ENCODE measurements at places on chromosomes 2 and 18.
A peak's percentile ranks its signal among the peaks of the same experiment; 100 is the strongest.

GRCh38 chr18:36905571-36905970 is 76.6 kb downstream of the KIAA1328 start:
- no peak for DNase-seq

- DNase-seq: no peak
These were observed 2786.5 kb downstream of the RPIA start for GRCh38 chr2:91477731-91478672.

GRCh38 chr2:185807351-185807750 is 68.7 kb downstream of the FSIP2 start:
- DNase-seq: no peak

- no peak for DNase-seq
These were observed 16.5 kb upstream of the EVA1A start for GRCh38 chr2:75577280-75577679.

DNA sequence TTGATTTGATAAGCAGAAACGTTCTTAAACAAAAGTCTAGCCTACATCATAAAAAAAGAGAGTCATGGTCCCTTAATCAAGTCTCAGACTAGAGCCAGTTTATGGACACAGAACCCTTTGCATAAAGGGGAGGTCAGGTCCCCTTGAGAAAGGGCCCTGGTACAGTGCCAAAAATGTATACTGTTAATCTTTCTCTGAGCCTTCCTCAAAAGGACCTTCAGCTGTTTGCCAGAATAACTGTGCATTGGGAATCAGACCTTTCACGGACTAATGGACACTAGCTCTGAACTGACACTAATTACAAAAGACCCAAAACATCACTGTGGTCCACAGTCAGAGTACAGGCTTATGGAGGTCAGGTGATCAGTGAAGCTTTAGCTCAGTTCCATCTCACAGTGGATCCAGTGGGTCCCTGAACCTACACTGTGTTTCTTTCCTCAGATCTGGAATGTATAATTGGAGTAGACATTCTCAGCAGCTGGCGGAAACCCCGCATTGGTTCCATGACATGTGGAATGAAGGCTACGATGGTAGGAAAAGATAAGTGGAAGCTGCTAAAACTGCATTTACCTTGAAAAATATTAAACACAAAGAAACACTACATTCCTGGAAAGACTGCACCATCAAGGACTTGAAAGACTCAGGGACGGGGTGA is 151.4 kb downstream of the TMEFF2 start:
- no peak for DNase-seq

- DNase-seq: no peak
These were observed 199.6 kb downstream of the VAPA start for GRCh38 chr18:10113121-10114022.

DNA sequence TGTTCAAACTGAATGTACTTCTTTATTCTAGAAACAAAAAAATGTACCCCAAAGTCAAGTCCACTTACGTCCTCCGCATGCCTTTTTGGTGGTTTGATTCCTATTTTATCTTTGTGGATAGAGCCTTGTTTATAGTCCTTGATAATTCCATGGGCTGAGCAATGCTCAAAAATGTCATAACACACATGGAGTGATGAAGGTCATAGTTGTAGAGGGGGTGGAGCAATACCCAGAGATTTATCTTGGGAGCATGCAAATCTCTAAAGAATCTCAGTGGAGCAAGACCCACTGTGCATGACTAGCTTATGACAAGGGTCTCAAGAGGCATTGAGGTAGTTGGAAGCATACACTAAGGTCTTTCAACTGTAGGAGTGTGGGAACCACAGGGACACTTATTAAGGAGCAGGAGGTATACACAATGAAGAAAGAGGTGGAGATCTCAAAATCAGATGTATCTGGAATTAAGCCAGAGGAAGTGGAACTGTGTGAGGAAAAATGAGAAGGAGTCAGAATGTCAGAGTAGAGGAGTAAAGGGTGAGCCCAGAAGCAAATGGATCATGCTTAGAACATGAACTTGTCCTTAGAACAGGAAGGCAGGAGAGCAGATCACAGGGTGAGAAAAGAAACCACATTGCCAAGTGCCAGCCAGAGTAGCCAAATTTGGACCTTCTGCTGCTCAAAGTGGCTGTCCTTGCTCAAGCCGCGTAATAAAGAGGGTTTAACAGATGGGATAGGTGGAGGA is 68.1 kb upstream of the STK39 start:
- no peak for DNase-seq

- no peak for DNase-seq
These were observed 2.5 kb upstream of the GPR39 start for GRCh38 chr2:132414081-132414480.

GRCh38 chr2:75497256-75497655 is 63.5 kb downstream of the EVA1A start:
- no peak for DNase-seq

- DNase-seq: no peak
These were observed 33.3 kb upstream of the RMP24 start for GRCh38 chr18:35939138-35939537.

DNA sequence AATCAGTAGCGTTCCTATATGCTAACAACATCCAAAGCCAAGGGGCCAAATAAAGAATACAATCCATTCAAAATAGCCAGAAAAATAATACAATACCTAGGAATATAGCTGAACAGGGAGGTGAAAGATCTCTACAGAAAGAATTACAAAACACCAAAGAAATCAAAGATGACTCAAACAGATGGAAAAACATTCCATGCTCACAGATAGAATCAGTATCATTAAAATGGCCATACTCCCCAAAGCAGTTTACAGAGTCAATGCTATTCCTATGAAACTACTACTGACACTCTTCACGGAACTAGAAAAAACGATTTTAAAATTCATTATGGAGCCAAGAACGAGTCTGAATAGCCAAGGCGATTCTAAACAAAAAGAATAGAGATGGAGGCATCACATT is 57.4 kb downstream of the CCBE1 start:
- no peak for DNase-seq

- no peak for DNase-seq
These were observed 51.4 kb upstream of the RIOK3 start for GRCh38 chr18:23401400-23402347.

DNA sequence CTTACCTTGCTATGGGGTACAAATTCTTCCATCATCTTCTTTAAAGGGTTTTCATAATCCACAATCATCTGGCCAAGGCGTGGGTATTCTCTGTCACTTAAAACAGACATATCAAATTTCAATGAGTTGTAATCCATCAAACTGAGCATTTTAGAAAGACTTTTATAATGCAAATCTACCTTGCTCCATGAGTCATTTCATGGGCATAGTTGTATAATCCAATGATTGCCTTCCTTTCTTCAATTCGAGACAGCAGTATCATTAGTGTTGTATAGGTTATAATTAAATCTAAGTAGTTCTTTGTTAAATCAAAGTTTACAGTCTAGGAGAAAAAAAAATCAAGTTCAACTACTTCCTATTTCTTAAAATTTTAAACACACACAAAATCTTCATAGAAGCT is 36.3 kb downstream of the NCKAP1 start:
- no peak for DNase-seq

- DNase-seq: no peak
These were observed 21.8 kb downstream of the PDE1A start for GRCh38 chr2:182404975-182405561.

- no peak for DNase-seq
These were observed 20.2 kb downstream of the ATG16L1 start for GRCh38 chr2:233271693-233272092.

- DNase-seq: no peak
These were observed 249.9 kb upstream of the SP5 start for GRCh38 chr2:170465241-170465640.

DNA sequence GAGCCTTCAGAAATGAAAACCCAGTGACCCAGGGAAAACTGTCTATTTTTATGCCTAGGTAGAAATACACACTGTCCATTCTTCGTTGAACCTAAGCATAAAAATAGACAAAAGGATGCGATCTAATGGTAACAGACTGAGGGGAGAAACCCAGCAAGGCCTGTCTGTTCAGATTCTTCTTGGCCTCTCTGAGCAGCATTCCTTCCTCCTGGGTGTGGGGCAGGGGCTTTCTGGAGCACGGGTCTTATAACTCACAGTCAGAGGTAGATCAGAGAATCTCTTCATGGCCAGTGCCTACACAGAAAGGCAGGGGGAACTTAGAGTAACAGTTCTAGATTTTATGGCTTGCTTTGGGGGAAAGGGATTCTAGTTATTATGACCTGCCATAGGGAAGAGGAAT is 56.0 kb downstream of the PKDCC start:
- DNase-seq: no peak

- DNase-seq: no peak
These were observed 378.9 kb downstream of the NBAS start for GRCh38 chr2:15182275-15182674.

DNA sequence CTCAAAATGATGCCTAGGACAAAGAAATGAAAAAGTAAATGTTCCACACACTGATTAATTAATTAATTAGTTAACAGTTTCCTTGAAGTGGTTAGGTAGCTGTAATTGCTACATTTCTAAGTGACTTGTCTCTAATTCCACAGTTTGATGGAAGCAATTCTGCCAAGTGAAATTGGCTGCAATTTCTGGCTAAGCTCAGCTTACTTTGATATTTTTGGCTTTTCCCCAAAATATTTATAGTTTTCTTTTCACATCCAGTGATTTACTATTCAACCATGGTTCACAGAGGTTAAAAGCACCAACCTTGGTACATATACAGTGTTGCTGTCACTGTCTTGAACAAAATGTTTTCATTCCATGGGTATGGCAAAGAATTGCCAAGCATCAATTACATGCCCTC is 459.5 kb upstream of the CDH20 start:
- no peak for DNase-seq

- DNase-seq: no peak
These were observed 159.0 kb upstream of the RASGRP3 start for GRCh38 chr2:33317369-33318007.

DNA sequence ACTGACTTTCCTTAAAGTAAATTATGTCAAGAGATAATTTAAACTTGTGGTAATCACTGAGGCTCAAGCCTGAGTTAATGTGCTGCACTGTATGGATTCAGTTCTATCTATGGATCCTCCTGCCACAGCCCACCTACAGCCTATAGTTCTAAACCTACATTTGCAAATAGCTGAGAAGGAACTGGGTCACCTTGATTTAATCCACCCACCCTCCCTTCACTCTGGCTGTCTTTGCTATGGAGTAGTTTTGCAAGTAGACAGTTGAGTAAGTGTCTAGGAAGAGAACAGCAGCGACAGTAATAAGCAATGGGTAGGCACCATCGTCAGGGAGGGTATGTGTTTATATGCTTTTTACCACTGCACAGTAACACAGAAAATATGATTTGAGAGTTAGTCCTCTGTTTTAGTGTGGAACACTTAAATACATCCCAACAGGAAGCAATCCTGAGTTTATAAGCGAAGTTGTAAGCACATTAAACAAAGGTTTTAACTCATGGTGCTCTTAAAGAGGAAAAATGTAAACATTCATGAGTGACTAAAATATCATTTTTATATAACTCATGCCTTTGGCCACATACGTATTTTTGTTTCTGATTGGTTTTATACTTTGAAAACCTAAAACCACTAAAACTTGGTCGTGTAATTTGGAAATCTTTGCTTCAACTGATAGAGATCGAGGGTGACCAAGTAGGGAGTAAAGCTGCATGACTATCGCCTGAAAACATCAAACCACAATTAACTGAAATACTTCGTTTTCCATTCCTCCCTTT is 36.3 kb upstream of the CHRNA1 start:
- DNase-seq: no peak

DNA sequence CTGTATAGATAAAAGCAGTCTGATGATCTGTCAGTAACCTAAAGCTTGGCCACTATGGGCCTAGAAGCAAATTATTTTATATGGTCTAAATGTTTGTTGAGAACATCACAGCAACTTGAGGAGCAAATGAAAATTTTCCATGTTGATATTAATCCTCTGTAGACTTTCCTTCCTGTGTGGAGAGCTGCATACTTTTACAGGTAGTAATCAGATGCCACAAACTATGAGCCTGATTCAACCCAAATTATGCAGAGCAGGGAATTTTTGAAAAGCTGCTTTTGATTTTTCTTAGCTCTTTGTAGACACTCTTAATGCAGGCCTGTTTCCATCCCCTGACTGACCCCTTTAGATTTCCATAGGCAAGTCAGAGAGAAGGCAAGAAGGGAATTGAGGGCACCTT is 17.3 kb downstream of the PAX3 start:
- no peak for DNase-seq

GRCh38 chr18:78873926-78874500 is 105.6 kb upstream of the SALL3 start:
- DNase-seq: peak; percentile 57

- no peak for DNase-seq
These were observed 96.1 kb upstream of the LMAN1 start for GRCh38 chr18:59454909-59455727.

DNA sequence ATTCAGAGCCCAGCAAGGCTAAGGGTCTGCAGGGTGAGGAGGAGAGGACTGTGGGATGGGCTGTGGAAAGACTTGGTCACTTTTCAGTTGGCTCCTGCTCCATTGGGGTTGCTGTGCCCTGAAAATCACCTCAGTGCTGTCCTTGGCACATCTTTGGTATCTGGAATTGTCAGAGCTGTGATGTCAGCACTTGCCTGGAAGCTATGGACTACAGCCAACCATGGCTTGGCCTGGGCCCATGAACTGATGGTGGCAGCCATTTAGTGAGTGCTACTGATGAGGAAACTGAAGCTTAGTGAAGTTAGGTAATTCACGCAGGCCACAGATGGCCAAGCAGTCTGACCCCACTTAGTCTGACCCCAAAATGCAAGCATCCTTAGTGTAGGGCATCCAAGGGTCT is 121.8 kb upstream of the SERPINE2 start:
- no peak for DNase-seq

DNA sequence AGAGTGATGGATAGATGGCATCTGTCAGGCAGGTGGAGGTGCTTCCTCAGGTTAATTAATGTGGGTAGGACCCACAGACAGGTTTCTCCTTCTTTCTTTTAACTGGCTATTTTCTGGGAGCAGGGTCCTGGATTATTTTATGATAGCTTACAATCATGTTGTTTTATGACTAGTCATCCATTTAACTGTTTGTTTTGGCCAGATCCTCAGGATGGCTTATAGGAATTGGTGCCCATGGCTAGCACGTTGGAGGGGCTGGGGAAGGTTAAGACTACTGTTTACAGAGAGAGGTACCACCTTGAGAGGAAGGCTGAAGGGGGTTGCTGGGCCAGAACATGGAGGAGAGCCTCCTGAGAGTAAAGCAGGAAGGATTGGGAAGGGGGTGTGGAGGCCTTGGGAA is 78.0 kb upstream of the MGAT5 start:
- DNase-seq: no peak

GRCh38 chr18:55794288-55795052 is 206.5 kb upstream of the TCF4 start:
- DNase-seq: peak; percentile 37

DNA sequence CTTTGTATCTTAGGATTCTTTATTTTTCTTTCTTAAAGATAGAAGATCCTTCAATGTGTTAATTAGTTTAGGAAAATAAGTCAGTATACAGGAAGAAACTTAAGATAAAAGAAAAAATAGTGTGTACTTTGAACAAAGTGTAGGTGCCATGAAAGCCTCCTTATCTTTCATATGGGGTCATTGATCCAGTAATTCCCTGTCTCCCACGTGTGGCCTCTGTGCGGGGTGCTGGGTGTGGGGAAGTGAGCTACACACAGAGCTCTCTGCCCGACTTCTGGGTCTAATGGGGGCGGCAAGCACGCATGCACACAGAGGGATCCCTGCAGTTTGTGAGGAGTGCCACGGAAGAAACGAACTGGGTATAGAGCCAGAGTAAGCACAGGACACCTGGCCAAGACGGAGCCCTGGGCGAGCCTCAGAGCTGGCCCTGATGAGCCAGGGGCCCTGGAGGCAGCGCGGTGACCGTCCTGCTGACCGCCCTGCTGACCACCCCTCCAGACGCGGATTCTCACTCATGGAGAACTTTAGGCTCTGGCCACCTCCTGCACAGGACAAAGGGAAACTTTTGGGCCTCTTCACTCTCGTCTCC is 253.5 kb downstream of the ACKR3 start:
- DNase-seq: no peak

- DNase-seq: no peak
These were observed 155.8 kb upstream of the KLF7 start for GRCh38 chr2:207321514-207321913.
